ENCODE measurements at places on chromosomes 13 and 19.
A peak's percentile ranks its signal among the peaks of the same experiment; 100 is the strongest.

GRCh38 chr13:63297163-63297562 lies 1881.5 kb upstream of the PCDH20 start:
- DNase-seq = no peak

DNA sequence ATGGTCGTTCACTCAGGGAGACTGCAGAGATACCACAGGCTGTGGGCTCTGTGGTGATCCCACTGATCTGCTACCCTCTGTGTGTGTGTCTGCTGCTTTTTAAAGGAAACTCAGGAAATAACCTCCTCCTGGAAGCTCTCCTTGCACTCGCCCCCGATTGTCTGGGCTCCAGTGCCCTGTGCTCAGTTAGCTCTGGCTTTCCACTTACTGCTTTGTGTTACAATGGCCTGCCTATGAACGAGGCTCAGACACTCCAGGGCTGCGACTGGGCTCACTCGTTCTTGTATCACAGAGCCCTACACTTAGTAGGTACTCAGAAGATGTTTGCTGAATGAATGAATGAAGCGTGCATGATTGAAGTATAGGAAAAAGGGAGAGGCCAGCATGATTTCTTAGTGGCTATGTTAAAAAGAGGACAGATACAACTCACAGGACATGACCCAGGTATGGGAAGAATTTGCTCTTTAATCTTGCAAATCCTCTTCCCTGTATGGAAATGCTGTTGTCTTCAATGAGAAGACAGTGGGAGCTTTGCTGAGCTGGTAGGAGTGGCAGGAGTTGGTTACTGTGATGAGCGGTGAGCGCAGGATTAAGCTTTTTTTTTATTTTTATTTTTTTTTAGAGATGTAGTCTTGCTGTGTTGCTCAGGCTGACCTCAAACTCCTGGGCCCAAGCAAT lies 26.4 kb downstream of the B3GLCT start:
- DNase-seq = no peak

DNA sequence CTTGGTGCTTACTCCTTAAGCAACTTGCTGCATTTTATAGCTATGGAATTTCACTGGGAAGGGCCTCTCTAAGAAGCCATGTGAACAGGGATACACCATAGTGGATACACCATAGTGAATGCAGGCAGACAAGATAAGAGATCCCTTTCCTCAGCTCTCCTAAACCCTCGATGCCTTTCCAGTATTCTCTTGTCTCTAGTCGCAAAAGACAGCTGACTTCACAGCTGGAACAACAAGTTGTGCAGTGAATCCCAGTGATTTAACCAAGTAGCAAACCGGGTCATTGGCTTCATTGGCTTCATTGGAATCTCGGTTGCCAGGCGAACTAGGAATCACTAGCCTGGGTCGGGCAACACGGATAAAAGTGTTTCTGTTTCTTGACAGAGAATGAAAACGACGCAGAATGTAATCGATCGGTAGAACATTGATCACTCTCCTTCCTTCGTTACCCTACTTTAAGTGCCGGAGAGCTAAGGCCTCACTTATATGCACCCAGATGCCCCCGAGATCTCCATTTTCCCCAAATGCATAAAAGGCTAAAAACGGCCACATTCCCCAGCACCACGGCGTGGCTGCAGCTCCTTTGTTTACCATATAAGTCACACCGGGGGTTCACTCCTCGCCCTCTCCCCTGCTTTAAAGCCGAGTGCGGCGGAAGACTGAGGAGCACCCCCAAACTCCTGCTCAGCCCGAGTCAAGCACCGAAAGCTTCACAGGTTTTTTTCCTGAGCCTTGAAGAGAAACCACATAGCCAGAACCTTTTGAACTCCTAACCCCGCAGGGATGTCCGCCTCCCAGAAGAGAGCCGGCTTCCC lies 674 bp downstream of the TRPC4 start:
- DNase-seq = no peak

- DNase-seq = no peak
These were observed 55.2 kb downstream of the SPATA13 start for GRCh38 chr13:24215732-24216131.

DNA sequence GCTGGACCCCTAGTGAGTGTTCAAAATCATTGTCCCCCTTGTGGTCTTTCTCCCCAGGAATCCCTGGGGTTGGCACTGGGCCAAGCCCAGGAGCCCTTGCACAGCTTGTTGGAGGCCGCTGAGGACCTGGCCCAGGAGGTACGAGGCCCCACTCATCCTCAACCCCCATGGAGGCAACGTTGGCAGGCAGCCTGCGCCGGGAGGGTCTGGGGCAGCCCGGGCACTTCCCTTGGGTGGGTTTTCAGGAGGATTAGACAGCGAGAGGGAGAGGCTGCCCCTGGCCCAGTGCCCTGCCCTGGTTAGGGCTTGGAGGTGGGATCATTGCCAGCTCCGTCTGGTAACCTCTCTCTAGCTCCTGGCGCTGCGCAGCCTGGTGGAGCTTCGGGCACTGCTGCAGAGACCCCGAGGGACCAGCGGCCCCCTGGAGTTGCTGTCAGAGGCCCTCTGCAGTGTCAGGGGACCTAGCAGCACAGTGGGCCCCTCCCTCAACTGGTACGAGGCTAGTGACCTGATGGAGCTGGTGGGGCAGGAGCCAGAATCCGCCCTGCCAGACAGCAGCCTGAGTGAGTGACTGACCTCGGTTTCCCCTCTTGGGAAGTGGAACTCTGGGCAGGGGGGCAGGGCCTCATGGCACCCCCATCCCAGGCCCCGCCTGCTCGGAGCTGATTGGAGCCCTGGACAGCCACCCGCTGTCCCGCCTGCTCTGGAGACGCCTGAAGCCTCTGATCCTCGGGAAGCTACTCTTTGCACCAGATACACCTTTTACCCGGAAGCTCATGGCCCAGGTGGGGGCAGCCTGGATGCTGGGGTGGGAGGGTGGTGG lies 3.0 kb downstream of the ABCA7 start:
- DNase-seq = no peak

DNA sequence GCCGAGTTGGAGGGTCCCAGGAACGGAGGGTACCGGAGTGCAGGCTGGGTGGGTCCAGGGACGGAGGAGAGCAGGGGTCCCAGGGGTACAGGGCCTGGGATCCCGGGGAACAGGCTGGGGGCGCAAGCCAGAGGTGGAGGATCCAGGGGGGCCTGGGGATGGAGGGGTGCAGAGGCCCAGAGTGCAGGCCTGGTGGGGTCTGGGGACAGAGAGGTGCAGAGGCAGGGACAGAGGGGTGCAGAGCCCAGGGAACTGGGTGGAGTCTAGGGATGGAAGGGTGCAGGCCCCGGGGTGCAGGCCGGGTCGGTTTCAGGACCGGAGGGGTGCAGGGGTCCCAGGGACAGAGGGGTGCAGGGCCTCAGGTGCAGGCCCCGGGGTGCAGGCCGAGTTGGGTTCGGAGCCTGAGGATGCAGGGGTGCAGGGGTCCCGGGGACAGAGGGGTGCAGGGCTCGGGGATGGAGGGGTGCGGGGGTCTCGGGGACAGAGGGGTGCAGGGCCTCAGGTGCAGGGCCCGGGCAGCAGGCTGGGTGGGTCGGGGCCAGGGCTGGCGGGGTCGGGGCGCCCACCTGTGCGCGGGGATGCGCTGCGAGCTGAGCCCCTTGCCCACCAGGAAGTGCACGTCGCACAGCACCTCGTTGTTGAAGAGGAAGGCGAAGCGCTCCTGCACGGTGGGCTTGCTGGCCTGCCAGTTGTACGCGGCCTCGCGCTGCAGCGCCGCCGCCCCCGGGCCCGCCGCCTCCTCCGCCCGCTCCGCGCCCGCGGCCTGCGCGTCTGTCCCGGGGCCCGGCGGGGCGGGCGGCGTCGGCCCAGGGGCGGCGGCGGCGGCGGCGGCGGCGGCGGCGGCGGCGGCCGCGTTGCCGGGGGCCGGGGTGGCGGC lies 545 bp downstream of the BTBD2 start:
- no peak for DNase-seq

DNA sequence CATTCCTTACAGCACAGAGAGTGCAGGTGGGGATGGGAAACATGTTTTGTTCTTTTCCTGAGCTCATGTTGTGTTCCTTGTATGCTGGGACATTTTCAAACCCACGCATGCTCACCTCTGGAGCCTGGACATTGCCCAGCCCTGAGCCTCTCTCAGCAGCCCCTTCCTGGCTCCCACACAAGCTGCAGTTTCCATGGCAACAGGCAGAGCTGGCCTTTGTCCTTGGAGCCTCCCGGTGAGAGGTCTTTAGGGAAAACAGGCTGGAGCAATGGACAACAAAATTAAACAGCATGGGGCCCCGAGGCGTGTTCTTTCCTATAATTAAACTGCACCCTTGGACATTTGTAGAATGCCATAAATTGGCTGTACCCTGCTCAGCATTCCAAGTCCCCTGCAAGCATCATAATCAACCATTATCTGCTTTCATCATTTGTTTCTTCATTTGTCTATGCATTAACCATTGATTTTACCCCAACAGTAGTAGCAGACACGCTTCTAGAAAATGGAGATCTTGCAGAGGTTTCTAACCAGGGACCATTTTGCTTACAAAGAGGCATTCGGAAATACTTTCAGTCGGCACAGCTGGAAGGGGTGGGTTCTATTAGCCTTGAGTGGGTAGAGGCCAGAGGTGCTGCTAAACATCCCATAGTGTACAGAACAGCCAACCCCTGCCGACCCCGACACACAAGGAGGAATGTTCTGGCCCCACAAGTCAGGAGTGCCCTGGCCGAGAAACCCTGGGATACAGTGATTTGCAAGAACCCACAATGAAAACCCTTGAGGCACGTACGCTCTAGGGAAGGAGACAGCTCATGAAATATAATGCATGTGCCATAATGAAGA lies 133.4 kb upstream of the PEG3 start:
- no peak for DNase-seq

DNA sequence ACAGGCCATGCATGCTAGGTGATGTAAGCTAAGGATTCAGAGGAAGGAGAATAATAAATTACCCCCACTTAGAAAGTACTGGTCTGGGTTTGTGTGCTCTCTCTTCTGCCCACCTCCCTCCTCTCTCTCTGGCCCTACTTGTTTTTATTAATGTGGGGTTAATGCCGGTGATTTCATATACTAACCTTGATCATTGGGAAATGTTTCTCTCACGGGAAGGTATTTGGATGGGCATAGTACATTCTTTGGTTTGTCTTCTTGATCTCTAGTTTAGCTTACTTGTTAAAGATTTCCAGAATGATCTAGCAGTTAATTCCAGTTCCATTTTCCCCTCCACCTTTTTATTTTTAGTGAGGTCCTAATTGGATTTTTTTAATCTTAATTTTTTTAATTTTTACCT lies 24.6 kb downstream of the ARHGAP35 start:
- DNase-seq = no peak

GRCh38 chr13:44818428-44818827 lies 170.8 kb downstream of the NUFIP1 start:
- no peak for DNase-seq

GRCh38 chr19:49056101-49056901 lies 1.2 kb downstream of the CGB7 start:
- no peak for DNase-seq

- DNase-seq = no peak
These were observed 57.3 kb downstream of the IRS2 start for GRCh38 chr13:109728791-109729731.

- DNase-seq = no peak
These were observed 6.2 kb downstream of the TINCR start for GRCh38 chr19:5561559-5561958.

GRCh38 chr19:47284324-47284899 lies 9.7 kb downstream of the INAFM1 start:
- peak; percentile 20 for DNase-seq
